ENCODE measurements at places on chromosomes 1 and 21.

DNA sequence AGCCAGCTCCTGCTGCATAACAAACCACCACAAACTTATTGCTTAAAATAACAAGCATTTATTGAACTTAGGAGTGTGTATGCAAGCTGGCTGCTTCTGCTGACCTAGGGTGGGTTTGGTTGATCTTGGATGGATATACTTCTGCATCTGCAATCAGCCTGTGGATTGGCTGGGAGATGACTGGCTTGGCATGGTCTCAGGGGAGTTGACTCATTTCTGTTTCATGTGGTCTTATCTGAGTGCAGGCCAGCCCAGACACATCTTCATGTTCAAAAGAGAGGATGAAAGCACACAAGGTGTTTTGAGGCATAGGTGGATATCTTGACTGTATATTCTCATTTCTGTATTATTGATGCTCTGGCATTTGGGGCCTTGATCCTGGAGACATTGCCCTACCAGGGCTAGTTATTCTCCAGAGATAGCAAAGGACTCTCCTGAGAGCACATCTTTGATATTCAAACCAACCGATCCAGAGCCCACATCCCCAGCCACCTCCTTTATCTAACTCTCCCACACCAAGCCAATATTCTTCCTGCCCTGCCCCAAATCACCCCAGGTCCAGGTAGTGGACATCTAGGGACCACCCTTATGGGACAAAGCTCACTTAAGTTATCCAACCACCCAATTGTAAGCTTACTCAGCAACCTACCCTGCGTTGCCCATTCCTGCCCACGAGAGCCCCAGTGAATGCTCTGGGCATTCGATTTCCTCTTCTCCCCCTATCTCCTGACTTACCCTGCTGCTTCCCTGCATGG, 350.8 kb downstream of the PTPRU start:
- no peak for DNase-seq

DNA sequence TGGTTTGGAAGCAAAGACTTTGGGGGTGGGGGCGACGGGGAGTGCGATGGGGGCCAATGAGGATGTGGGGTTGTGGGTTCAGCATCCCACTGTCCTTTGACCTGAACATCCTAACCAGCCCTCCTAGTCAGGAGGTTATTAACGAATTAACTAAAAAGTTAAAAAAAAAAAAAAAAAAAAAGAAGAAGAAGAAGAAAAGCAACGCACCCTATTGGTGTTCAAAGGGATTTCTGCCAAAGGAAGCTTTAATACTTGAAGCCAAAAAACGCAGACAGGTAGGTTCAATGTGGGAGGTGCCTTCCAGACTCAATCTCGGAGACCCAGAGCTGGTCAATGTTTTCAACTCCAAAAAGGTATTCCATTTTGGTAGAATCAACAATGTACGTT, 2.2 kb downstream of the CLIC6 start:
- no peak for DNase-seq

GRCh38 chr21:39040494-39041110, 142.6 kb downstream of the PSMG1 start:
- no peak for DNase-seq

DNA sequence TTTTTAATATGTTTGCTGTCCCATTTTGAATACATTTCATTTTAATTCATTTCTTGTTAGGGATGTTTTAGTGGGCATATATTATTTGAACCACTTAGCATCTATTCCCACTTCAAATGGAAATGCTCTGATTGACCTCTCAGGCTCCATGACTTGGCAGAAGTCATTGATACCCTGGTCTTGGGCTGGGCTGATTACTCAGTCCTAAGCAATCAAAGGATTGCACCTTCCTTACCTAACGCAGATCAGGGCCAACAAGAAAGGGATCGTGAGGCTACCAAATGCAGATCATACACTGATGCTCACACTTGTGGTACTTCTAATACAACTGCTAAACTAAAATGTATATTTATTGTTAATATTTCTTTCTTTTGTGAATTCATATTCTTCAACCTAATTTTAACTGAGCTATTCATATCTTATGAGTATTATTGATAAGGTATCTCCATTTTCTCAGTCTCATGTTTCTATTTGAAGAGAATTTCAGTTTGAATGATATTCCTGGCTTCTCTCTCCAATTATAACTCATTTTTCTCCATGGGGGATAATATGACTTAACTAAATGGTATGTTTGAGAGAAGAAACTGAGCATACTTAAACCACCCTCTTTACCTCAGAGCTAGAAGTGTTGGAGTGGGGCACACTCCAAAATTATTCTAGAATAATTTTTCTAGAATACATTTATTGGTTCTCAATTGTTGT, 615.5 kb upstream of the ADAMTS5 start:
- no peak for DNase-seq

DNA sequence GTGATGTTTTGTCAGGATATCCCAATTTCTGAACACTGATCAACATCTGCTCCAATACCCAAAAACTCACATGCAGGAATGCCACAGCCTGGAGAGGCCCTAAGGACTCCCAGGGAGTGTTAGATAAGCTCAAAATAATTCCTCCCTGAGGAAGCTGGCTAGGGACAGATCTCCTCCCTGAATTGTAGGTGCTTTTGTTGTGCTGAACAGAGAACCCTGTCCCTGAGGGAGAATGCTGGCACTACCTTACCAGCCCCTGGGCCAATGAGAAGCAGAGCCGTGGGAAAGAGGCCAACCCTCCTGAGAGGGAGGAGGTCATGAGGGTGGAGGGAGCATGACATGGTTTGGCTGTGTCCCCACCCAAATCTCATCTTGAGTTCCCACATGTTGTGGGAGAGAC, 73.6 kb upstream of the PTGFRN start:
- DNase-seq, result no peak

GRCh38 chr1:5111581-5111980, 457.2 kb downstream of the AJAP1 start:
- DNase-seq, result no peak

DNA sequence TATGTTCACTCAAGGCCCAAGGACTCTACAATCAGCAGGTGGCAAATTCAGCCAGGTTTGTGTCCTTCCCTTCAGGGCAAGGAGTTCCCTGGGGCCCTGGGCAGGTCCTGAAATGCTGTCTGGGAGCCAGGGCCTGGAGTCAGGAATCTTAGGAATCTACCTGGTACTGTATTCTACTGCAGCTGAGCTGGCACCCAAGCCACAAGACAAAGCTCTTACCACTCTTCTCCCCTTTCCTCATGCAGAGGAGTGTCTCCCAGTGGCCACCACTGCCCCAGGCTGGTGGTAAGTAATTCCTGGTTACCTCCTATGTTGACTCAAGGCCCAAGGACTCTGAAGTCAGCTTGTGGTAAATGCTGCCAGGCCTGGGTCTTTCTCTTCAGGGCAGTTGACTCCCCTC, 153.4 kb downstream of the NRIP1 start:
- DNase-seq, result no peak

GRCh38 chr1:91450260-91450659, 45.6 kb upstream of the HFM1 start:
- DNase-seq, result no peak

- no peak for DNase-seq
These were observed 57.0 kb downstream of the DISC1 start for GRCh38 chr1:231683439-231684165.

GRCh38 chr1:94271373-94271772, 34.0 kb upstream of the ARHGAP29 start:
- no peak for DNase-seq

DNA sequence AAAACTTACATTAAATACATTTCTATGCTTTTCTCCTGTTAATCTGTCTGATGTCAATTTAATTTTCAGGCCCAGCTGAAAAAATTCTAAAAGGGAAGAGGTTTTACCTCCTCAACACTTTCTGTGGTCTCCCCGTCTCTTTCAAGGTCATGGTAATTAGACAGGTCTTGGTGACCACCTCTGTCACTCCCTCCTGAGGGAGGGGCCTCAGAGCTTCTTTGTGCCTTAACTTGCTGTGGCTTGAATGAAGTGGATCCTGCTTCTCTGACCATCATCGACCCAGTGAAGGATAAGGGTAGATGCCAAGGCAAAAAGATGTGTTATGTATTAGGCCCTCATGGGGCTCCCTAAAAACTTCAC, 40.8 kb upstream of the OSBPL9 start:
- DNase-seq, result no peak

DNA sequence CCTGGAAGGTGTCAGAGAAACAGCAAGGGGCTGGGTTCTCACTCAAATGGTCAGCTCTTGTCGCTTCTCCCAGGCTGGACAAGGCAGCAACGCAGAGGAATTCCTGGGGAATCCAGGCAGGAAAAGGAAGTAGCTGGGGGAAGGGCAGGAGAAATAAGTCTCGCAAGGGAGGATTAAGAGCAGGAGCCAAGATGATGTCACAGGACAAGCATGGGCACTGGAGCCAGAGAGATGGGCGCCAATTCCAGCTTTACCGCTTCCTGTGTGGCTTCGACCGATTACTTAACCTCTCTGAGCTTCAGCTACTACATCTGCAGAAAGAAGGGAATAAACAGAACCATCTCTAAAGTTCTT, 70.5 kb downstream of the SSBP3 start:
- peak; percentile 94 for DNase-seq

DNA sequence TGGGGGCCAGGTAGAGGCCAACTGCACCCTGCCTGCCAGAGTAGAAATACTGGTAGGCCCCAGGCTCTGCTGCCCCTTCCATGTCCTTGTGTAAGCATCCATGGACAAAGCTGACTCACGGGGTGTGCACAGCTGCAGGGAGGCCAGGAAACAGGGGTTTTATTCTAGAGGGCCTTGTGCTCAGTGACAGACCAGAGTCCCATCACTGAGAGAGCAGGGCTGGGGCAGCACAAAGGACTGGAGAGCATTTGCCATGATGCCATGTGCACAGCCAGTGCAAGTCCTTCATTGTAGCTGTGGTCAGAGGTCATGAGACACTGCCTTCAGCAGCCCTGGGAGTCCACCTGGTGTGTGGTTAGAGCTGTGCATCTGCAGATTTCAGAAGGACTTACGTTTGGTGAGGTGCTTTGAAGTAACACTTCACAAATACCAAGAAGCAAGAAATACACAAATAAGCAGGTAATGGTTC, 8.1 kb downstream of the ARF1 start:
- DNase-seq, result no peak

GRCh38 chr1:11132563-11133293, 33.1 kb upstream of the EXOSC10 start:
- DNase-seq, result no peak

DNA sequence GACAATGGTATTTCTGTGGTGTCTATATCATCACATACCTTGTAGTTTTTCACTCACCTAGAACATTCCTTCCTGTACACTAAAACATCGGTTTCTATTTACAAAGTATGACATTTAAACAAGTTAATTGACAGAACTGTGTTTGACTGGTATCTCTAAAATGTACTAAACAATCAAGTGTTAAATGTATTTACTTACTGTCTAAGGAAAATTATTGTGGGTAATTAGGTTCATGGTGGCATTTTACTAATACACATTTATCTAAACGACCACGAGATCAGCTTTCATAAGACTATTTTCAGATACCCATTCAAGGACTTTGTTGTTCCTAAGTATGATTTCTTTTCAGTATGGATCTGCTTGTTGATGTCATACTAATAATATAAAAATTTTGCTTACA, 115.2 kb downstream of the ADGRL2 start:
- DNase-seq, result no peak

DNA sequence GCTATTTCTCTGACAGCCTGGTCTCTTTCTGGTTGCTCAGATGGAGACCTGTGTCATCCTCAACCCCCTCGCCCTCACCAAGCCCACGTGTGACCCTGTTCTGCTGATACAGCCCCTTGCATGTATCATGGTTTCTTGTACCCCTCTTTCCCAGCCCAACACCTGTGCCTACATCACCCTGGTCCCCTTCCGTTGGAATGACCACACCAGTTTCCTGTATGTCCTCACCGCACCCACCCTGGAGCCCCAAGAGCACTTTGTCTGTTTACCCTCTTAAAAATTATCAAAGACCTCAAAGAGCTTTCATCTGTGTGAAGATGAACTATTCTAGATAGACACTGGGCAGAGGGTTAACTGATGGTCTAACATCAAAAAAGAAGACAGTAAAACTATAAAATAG, 179.5 kb downstream of the GALNT2 start:
- DNase-seq, result no peak

GRCh38 chr1:62355095-62355494, 35.9 kb upstream of the KANK4 start:
- no peak for DNase-seq

DNA sequence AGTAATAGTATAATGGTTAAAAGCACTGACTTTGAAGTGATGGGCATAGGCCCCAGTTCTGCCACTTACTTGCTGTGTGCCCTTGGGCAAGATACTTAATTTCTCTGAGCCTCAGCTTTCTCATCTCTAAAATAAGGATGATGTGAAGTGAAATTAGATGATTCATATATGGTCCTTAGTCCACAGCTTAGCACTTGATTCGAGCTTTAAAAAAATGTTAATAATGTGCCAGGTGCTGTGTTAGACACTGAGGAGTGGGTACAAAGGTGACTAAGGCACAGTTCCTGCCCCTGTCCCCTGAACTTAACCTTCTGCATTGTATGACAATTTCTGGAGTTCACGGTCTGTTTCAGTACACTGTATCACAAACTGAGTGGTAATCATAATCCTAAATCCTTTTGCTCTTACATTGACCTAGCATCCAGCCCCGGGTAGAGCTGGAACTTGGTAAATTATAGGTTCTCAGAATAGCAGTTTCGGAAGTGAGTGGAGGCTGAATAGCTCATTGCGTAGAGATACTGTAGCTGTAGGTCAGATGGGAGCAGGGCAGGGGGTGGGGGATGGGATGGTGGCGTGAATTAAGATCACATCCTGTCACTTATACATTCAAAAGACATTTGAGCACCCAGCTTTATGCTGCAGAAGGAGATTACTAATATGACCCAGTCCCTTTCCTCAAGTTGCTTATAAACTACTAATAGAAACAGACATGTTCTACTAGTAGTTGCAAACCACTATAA, 1.5 kb downstream of the ZNF691 start:
- no peak for DNase-seq

Measured in HFF-Myc (cell line).